ENCODE measurements at places on chromosomes 12 and 14.
A peak's percentile ranks its signal among the peaks of the same experiment; 100 is the strongest.

DNA sequence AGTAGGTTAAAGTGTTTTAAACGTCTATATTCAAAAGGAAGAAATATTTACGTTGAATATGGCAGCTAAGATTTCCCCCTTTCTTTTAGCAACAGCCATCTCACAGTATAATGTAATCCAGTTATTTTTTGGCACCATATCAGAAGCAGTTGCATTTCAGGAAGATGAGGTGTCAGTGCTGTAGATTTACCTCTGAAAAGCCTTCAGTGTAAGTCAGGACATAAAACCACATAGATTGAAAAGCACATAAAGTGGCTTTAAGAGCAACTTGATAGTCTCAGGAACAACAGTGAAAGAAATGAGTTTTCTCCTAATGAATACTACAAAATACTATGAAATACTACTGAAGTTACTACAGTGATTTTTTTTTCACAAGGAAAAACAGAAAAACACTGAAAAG is 6.9 kb downstream of the MLH3 start:
- DNase-seq: peak; percentile 84

DNA sequence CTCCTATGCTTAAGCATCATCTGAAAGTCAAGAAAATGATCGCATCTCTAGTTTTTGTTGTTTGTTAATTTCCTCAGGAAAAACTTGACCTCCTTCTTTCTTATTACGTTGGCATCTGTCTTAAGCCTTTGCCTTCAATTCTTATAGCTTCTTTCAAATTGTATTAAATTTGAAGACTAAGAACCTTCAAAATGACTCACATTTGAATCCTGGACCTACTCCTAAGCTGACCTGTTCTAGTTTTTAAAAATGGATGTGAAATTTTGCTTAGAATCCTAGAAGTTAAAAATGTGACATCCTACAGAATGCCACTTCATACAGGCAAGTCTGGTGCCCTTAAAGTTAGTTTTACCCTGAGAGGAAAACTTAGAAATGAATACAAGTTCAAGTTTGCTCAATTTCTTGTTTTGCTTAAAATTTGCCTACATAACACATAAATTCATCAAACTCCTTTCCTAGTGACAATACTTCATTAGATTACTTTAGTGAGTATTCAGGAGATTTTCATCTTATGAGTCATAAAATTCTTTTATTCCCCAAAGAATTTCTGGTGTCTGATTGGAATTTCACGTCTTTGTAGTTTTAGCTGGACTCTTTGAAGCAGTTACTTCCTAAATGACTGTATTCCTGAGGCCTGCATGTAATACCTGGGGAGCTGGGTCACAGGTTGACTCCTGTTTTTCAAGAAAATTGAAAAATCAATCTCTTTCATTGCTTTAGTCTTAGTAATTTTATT is 152.3 kb downstream of the MSRB3 start:
- DNase-seq: peak; percentile 81

DNA sequence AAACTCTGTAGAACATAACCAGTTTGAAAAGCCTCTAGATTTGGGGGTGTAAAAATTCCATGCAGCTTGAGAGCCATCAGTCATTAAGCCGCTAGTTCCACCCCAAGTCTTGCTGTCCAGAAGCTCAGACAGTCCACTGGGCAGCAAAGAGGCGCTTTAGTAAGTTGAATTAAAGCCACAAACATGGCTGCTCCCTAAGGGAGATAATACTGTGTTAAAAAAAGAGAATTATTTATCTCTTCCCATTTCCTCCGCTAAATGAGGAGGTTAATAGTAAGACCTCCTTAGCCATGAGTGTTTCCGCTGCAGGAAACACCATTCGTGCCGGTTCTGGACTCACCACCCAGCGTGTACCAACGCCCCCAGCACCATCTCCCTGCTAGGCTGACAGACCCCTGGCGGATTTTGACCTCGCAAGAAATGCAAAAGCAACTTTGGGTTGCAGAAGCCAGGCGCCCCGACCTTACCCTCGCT is 536 bp downstream of the TM7SF3 start:
- DNase-seq: peak; percentile 17

DNA sequence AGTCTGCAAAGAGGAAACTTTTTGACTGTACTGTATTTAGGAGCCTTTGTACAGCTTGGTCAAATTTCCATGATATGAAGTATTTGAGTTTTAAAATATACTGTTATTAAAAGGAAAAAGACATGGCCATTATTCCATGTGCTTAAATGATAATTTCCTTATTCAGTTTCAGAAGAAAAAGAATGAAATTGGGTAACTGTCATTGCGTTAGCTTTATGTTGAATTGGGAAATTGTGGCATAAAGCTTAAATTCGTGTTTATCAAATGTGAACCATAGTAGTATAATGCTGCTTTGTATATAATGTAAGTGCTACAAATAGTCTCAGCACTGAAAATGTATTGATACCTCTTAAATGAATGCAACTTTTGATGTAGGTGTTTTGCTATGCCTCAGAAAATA is 64.9 kb downstream of the ETNK1 start:
- DNase-seq: no peak

DNA sequence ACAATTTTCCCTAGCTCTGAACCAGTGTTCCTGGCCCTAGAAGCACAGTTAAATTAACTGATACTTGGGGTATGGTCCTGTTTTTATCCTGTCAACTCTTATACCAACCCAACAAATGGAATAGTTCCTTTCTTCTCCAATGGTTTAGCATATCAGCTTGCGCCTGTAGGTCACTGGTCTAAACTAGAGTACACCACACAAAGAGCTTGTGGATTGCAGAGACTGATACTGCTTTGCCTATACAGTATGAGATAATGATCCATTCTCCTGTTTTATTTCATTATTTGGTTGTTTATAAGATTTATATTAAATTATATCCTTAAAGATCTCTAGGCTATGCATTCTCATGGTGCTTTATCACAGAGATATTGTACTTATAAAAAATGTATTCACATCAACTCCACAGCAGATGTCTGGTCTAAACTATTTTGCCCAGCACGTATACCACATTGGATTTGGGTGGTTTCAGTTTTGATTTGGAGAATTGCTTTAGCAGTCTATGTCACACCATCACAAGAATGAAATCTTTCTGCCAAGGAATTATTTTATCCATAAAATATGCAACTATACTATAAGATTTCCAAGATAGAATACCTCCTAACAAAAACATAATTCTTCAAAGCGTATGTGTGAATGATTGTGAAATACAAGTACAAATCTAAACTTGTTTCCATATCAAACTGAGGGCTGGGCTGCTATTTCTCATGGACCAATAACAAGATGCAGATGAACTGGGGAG is 142.1 kb downstream of the SLC16A7 start:
- peak; percentile 69 for DNase-seq

- DNase-seq: no peak
Measured at GRCh38 chr14:102688290-102688689, 89.0 kb upstream of the TRAF3 start.

- DNase-seq: peak; percentile 30
Measured at GRCh38 chr14:71049435-71050133, 142.3 kb downstream of the PCNX1 start.

DNA sequence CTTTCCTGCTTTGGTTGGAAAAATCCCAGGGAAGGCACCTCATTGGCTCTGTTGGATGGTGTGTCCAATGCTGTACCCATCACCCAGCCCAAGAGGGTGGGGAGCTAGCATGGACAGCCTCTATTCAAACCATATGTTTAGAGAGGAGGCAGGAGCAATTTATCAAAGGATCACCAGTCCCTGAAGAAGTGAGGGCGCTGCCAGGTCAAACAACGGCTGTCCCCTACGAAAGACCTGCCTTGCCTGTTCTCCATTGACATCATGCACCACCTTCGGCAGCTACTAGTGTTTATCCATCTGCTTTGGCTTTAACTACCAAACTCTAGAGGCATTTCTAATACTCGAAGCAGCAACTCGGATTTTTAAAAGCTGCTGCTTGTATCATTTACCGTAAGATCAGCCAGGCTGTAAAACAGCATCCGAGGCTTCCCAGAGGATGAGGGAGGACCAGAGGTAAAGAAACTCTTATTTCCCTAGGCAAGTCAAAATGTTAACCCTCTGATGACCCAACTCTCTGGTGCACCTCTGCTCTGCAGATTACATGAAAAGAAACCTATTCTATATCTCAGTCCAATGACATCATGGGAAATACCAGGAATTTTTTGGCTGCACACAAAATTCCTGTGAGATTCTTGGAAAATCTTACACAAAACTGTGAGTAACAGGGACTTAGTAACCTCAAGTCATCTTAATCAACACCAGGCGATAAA is 720.9 kb upstream of the TBX3 start:
- peak; percentile 97 for DNase-seq

- DNase-seq: peak; percentile 73
Measured at GRCh38 chr12:28424965-28425364, 234.7 kb downstream of the CCDC91 start.

DNA sequence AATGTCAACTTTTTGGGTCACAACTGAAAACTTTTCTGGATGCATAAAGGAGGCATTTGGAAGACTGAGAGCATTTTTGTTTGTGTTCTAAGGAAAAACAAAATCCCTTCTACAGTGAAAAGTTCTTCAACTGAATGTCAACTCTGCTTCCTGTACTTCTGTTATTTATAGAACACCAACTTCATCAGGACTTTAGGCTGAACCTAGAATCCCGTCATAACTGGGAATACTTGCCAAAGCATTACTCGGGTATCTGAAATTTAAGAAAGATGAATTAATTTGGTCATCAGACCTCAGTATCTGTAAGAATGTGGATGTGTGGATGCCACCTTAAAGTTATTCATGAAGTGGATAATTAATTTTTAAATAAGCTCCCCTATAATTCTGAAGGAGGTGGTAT is 73.2 kb downstream of the FERMT2 start:
- DNase-seq: peak; percentile 71

GRCh38 chr12:14357486-14357885 is 8.0 kb upstream of the ATF7IP start:
- no peak for DNase-seq

- DNase-seq: no peak
Measured at GRCh38 chr12:24027352-24027751, 77.9 kb upstream of the SOX5 start.

DNA sequence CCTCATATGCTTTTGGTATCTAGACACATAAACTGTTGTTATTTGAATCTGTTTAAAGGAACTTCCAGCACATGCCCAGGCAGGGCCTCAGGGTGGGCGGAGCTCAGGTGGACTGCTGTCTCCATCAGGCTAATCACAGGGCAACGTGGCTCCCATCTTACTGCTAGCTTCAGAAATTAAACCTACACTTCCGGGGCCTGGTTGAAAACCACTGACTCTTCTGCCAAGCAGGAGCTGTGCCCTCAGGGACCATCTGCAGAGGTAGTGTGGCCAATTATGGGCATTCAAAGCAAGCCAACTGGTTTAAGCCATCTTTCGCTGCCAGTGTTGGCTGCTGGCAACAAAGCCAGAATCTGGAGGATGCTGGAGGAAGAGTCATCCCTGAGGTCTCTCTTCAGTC is 97.5 kb downstream of the TMX1 start:
- no peak for DNase-seq
